CD4-positive, alpha-beta T cell treated with Interleukin-10 for 1 hour (primary cell): ENCODE measurements at places on chromosomes 7 and 10.

GRCh38 chr7:93890041-93890463 is 501 bp downstream of the TFPI2 start:
- DNase-seq, result no peak

DNA sequence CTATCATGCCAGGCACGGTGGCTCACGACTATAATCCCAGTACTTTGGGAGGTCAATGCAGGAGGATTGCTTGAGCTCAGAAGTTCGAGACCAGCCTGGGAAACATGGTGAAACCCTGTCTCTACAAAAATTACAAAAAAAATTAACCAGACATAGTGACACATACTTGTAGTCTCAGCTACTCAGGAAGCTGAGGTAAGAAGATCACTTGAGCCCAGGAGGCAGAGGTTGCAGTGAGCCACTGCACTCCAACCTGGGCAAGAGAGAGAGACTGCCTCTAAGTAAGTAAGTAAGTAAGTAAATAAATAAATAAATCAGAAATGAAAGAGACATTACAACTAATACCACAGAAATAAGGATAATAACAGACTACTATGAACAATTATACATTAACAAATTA is 36.2 kb downstream of the PDLIM1 start:
- no peak for DNase-seq

DNA sequence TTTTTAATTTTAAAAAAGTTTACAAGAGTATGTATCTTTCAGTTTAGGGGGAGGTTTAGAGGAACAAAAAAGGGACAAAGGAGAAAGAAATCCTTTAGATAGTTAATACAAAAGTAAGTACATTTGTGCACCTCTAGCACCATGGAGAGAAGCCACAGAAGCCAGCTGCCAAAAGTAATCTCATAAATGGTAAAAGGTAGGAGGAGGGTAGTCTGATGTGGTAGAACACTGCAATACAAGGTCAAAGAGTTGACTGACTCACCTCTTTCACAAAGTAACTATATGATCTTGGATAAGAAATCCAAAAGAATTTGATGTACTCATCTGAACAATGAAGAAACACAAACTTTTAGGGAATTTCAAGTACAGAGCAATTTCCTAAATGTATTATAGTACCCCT is 68.1 kb downstream of the CNOT4 start:
- DNase-seq, result no peak

GRCh38 chr7:157702311-157703023 is 365.7 kb downstream of the DNAJB6 start:
- no peak for DNase-seq
